DMS53 (cell line): ENCODE measurements at places on chromosomes 16 and 17.

DNA sequence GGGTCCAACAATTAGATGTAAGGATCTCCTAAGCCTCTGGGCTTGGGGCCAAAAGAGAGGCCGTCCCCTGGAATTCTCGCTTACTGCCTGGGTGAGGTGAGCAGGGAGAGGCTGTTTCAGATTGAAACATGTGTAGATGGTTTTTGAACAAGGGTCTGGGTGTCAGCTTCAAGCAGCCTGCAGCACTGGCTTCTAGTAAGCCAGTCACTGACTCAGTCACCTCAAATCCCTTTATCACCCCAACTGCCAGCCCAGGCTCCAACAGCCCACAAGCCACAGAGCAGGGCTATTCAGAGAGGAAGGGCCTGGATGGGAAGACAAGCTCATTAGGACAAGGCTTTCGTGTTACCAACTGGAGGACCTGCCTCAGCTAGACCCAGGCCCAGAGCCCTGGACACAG lies 180.2 kb downstream of the CCT6B start:
- DNase-seq, result no peak

GRCh38 chr17:55390364-55390977 lies 31.2 kb downstream of the MMD start:
- DNase-seq, result no peak

DNA sequence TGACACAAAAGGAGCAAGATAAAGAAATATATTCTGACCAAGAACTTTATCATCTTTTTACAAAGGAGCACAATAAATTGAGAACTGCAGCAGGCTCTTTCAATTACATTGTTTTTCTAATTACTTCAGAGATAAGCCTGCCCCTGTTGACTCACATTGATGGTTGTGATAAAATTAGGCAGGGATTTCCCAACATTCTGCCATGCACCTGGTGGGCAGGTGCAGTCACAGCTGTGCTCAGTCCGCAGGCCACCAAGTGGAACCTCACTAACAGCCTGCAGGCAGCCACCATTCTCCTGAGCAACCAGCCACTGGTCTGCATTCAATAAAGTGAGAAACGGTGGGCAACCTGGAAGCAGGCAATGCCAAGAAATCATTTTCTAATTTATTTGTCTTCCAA lies 5.1 kb downstream of the FANCA start:
- DNase-seq, result peak; percentile 64

GRCh38 chr17:77694391-77695363 lies 263.8 kb upstream of the TNRC6C start:
- no peak for DNase-seq

- DNase-seq, result peak; percentile 27
Measured at GRCh38 chr17:68288804-68289203, 2.1 kb downstream of the SLC16A6 start.

DNA sequence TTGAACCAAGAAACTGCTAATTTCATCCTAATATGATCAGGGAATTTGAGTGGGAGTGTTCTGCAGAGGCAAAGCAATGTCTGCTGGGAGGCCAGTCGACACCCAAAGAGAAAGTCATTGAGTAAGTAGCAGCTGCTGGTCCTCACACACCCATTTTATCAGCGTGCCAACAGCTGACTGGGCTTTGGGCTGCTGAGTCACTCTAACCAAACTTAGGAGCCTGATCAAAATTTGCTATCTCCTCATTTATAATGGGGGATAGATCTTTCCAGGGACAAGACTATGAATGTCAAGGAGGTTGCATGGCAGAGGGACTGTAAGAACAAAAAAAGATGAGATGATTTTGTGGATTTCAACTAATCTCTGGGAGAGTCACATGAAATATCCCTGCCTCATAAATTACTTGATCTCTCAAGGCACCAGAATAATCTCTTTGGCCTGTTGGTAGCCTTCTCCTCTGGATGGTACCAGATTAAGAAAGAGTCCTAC lies 32.9 kb downstream of the CPSF4L start:
- peak; percentile 85 for DNase-seq

DNA sequence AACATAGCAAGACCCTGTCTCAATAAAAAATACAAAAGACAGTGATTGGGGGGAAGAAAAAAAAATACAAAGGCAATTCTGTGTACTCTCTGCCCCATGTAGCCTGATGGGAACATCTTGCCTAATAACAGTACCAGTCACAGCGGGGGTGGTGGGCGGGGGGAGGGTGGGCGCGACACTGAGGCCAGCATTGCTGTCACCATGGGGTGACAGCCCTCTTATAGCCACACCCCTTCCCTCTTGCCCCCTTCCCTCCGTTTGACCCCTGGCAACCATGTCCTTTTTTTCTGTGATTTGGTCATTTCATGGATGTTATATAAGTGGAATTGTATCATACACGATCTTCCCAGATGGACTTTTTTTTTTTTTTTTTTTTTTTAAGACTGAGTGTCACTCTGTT lies 80.9 kb downstream of the DNAH17 start:
- DNase-seq, result no peak

- DNase-seq, result no peak
Measured at GRCh38 chr17:69166957-69167356, 25.3 kb upstream of the ABCA6 start.

GRCh38 chr16:74748616-74749026 lies 26.0 kb downstream of the FA2H start:
- no peak for DNase-seq

DNA sequence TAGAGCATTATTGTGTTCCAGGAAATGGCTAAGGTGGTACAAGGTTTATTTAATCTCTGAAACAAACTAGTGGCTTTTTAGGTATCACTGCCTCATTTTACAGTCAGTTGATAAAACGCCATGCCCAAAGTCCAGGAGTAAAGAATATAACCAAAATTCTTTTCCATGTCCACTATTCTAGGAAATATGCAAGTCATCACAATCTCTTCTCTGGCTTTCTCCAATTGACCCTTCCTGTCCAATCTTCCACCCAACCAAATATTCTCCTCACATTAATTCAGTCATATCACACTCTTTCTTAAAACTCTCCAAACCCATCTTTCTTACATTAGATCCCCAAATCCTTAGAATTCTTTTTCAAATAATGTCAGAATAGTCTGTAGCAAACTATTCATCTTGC lies 1110.0 kb upstream of the CDH8 start:
- no peak for DNase-seq

GRCh38 chr16:4381935-4382794 lies 10.5 kb downstream of the VASN start:
- no peak for DNase-seq

DNA sequence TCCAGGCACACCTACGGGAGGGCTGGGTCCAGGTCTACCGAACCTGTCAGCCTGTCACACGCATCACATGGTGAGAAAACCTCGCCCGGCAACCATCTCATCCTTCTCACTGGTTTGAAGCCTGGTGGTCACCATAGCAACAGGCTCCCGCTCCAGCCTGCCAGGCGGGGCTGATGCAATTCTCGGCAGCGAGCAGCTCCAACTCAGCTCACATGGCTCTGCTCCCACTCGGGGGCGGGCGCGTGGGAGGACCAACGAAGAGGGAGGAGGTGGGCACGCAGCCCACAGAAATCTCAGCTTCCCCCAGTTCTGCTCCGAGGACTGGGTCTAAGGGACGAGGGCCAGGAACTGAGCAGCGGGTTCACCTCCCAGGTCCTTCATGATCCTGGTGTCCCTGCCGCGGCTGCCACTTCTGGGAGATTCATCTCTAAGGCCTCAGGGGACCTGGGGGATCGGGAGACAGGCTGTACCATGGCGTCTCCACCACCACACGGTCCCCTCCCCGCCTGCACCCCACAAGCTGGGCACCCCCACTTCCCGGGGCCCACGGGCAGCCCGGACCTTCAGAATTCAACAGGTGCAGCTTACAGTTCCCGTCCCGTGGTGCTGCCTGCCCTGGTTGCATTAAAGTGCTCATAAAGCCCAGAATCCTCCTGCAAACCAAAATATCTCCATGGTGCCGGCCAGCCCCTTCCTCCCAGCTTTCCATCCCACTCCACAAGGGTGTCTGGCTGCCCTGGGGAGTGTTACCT lies 25.8 kb downstream of the ABR start:
- DNase-seq, result peak; percentile 91

GRCh38 chr17:46928467-46929261 lies 5.7 kb downstream of the GOSR2 start:
- DNase-seq, result no peak

GRCh38 chr17:21282231-21282630 lies 2.3 kb upstream of the MAP2K3 start:
- no peak for DNase-seq

- DNase-seq, result no peak
Measured at GRCh38 chr16:21650521-21650920, 1.9 kb downstream of the IGSF6 start.
